ENCODE measurements at places on chromosomes 4 and X.

DNA sequence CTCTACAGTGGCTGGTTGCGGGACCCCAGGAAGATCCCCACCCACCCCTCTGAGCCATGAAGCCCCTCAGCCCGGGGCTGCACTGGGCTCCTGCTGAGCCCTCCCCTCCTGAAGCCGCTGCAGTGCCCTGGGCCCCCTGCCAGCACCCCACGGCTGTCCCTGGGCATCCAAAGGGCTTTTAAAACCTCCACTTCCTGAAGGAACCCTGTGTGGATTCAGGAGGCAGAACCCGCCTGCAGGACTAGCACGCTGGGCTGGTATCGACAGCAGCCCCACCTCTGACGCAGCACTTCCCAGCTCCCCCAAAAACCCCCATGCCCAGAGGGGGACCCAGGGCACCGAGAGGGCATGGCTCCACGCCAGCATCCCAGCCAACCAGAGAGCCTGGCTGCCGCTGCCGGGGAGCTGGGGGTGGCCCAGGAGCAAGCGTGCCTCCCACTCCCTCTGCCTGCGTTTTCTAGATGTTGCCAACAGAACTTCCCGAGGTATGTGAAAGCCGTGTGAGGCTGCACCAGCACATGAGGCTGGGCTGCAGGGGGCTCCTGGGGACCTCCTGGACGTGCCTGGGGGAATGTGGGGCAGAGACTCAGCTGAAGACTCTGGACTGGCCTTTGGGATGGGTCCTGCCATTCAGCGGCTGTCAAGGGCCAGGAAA lies 6.3 kb downstream of the MXD4 start:
- no peak for DNase-seq

DNA sequence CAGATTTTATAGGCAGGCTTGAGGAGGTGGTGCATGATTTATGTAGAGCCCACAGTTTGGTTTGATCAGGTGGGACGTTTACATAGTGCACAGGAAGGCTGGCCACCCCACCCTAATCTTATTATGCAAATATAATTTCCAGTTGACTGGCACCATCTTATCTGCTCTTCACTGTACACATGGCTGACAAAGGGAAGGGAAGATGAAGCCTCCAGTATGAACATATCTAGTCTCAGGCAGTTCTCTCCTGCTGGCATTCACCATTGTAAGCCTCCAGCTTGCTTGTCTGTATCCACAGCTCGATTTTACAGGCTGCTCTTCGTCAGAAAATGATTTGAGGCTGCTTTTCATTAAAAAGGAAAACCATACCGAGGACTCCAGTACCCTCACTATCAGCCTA lies 278.3 kb downstream of the TECRL start:
- no peak for DNase-seq

DNA sequence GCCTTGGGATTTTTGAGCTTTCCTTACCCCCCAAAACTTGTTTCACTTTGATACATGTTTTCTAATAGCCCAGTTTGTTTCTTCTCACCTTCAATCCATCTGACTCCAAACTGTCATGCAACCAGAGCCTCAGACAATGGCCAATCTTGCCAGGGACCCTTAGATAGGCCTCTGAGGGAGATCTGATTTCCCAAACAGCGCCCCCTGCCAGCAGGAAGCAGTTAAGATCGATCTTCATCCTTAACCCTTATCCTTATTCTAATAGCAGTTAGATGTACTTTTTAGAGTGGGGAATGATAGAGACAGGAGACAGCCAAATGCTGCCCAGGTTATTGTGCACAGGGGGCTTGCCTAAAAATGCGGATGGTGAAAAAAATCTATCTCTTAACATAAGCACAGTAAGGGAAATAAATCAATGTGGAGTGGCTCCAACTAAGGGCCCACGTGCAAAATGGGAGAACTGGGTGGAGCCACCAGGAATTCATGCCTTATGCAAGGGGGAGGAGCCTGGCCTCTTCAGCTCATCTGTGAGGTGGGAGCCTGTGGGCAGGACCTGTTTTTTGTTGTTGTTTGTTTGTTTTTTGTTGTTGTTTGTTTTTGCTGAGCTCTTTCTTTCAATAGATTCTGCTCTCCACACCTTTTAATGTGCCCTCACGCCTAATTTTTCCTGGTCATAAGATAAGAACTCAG lies 833.6 kb upstream of the AGA start:
- no peak for DNase-seq

DNA sequence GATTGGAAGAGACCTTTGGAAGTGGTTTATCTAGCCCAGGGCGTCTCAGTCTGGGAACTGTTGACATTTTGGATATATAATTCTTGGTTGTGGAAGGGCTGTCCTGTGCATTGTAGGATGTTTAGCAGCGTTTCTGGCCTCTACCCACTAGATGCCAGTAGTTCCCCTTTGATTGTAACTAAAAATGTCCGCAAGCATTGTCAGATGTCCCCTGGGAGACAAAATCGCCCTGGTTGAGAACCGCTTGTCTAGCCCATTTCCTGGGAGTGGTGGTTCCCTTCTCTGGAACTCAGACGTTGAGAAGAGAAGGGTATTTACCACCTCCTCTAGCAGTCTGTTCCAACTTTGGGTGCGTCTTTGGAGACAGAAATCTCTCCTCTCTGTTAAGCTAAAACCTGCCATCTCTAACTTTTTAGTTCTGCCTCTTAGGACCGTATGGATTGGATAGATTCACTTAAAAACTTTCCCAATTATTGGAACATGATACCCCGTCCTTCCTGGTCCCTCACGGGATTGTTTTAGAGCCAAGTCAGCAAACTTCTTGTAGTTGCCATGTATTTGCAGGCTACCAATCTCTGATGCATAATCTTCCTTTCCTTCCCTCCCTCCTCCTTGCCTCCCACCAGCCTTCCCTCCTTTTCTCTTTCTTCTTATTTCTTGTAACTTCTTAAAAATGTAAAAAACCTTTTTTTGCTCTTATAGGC lies 13.9 kb downstream of the TMEM165 start:
- DNase-seq, result peak; percentile 23

- DNase-seq, result peak; percentile 28
Measured at GRCh38 chr4:24836661-24837242, 41.4 kb downstream of the SOD3 start.

- DNase-seq, result no peak
Measured at GRCh38 chr4:163568843-163569242, 74.4 kb downstream of the TMA16 start.

DNA sequence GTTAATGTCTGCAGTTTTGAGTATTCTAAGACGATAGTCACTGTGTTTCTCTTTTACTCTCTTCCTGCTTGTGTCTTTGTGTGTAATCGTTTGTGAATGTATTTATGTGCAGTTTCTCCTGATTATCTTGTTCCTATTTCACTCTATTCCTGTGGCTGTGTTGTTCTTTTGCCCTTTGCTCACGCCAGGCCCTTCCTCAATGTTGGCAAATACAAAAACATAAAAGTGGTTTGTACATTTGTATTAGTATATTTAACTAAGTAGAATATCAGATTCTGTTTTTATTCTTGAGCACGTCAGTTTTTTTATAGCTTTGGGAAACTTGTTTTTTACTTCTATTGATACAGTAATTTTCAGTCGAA lies 107.6 kb upstream of the BMPR1B start:
- no peak for DNase-seq

GRCh38 chrX:20056704-20057103 lies 60.0 kb downstream of the MAP7D2 start:
- DNase-seq, result no peak

DNA sequence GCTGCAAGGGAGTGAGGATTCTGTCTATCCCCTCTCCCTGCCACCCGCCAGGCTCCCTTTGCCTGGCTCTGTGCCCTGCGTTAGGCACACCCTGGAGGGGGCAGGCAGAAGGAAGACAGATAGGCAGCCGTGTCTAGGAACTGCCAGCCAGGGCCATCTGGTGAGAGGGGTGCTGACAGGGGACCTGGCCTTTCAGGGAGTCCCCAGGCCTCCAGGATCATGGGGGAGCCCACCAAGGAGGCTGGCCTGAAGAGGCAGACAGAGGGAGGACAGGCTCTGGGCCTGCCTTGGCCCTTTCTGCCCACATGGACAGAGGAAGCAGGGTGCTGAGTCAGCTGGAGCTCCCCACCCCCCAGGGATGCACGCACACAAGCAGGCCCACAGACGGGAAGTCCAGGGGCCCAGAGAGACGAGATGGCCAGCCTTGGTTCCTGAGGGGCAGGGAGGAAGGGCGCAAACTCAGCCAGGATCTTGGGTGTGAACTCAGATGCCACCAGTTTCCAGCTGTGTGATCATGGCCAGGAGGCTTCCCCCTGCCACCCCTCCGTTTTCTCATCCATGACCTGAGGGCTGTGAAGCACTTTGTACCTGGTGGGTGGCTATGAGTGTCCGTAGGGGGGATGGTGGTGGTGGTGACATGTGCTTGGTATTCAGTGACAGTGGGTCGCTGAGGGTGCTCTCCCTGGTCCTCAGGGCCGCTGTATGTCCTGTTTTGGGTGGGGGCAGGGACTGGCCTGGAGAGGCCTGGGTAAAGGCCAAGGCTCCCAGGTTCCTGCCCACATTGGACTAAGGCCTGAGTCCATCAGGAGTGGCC lies 1.8 kb downstream of the SH3BP2 start:
- DNase-seq, result peak; percentile 76

DNA sequence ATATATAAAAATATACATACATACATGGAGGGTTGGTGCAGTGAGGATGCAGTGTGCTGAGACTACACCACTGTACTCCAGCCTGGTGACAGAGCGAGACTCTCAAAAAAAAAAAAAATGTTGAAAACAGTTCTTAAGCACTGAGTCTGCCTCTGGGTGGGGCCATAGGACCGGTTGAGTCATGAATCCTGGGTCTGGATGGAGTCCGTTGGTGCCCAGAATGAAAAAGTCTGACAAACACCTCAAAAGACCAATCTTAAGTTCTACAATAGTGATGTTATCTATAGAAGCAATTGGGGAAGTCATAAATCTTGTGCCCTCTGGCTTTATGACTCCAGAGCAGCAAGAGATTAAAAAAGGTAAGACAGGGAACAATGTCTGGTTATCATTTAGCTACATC lies 70.4 kb downstream of the FGFBP1 start:
- DNase-seq, result peak; percentile 43

GRCh38 chr4:180617196-180617595 lies 1626.0 kb upstream of the TENM3 start:
- no peak for DNase-seq

GRCh38 chr4:169661761-169662160 lies 41.4 kb downstream of the CLCN3 start:
- no peak for DNase-seq

- no peak for DNase-seq
Measured at GRCh38 chrX:100913111-100913510, 15.6 kb downstream of the XKRX start.

- DNase-seq, result no peak
Measured at GRCh38 chr4:1342003-1342402, 5.0 kb upstream of the UVSSA start.

GRCh38 chr4:123554801-123555232 lies 158.2 kb downstream of the SPRY1 start:
- no peak for DNase-seq

GRCh38 chrX:85213792-85214530 lies 29.6 kb downstream of the SATL1 start:
- DNase-seq, result no peak

- no peak for DNase-seq
Measured at GRCh38 chr4:151355155-151355554, 29.8 kb upstream of the SH3D19 start.

DNA sequence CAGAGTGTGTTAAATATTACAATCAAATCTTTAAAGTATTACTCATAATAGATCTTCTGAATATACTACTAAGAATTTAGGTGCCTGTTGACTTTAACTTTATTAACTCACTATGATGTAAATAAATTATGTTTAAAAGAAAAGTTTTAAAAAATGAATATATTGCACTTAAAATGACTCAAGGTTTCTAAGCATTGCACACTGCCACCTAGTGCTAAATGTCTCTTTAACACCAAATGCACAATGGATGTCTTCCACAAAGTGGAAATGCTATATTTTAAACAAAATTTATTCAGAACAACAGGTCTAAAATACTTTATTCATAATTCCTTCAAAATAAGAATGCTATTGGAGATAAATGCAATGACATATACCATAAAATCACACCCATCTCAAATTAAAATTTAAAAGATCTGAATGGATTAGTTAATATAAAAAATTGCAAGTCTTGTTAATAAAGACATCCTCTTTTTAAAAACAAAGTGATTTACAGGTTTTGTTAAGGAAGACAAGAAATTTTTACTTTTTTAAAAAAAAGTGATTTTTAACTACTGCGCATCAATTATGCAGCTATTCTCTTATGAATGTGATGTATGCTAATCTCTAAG lies 5.5 kb downstream of the INPP4B start:
- DNase-seq, result peak; percentile 17

DNA sequence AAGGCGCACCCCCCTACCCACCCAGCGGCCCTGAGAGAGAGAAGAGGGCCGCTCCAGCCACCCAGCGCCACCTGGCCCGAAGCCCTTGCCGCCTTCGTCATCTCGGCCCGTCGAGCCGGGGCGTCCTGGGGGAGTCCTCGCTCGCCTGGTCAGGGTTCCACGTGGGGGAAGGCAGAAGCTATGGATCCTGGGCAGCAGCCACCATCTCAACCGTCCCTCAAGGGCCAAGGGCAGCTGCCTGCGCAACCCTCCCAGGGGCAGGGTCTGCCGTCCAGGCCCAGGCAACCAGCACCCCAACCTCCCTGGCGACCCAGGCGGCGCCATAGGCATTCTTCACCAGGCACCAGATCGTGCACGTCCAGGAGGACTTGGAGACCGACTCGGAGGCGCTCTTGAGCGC lies 51.5 kb upstream of the IL13RA2 start:
- no peak for DNase-seq

- peak; percentile 32 for DNase-seq
Measured at GRCh38 chrX:56978172-56978571, 17.2 kb downstream of the SPIN3 start.

- no peak for DNase-seq
Measured at GRCh38 chrX:153353416-153353815, 19.5 kb downstream of the ZNF275 start.

DNA sequence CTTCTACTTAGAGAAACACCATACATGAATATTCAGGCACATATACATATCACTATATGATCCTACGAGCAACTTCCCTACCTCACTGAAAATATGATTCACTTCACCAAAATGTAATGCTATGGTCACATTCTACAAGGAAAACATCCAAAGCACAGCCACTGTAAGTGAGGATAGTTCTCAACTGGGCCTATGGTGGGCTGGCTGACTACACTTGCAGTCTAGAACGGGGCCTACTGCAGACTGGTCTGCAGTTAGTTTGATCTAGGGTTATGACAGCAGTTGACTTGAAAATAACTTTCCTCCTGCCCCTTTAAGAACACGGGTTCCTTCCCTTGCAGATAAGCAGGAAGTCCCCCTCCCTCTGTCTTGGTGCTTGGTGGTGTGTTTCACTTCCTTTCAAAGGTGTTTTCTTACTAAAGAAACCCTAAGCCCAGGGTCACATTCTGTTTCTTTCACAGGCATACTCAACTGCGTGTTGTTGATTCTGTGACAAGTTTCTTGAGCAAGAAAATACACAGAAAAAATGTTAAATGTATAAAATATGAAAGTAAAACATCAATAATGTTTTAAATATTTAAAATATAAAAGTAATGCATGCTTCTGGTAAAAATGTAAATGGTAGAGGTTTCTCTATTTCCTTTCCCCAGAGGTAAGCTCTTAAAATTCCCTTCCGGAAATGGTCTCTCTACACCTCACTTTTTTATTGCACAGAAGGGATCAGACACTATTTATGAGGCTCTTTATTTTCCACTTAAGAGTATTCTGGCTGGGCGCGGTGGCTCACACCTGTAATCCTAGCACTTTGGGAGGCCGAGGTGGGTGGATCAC lies 18.0 kb upstream of the TMSB4X start:
- peak; percentile 79 for DNase-seq
